ENCODE measurements at places on chromosomes 1 and 21.

DNA sequence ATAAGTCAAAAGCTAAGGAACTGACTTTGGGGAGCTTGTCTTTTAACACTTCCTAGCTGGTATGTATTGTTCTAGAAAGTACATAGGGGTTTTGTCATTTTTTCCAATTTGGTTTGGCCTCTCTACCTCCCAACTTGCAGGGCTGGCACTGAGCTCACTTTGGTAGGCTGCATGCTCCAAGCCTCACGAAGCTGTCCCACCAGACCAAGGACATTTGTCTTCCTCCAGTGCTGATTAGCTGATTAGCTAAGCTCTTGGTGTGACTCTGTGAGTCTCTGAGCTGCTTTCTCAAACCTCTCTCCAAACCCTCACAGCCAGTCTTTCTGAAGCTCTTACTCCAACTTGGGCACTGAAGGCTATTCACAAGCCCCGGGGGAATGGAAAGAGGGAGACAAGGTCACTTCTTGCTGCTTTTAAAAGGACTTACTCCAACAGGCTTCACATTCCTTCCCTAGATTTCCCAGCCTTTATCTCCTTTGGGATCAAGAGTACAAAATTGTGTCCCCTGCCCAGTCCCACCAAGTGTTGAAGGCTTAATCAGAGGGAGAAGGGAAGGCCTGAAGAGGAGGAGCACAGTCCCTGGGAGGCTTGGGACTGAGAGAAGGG is 893 bp upstream of the CFAP45 start:
- no peak for DNase-seq

DNA sequence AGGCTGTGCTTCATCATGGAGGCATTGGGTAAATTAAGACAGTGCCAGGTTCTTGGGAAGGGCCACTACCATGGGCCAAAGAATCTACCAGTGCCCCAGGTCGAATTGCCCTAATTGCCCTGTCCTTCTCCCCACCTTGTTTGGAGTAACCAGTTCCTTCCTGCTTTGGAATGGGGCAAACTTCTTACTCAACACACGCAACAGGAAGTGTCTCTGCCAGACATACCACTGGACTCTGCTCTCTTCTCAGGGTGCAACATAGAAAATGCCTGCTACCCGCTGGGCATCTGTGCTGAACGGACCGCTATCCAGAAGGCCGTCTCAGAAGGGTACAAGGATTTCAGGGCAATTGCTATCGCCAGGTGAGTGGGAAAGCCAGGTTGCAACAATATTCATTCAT is 15.8 kb downstream of the CDA start:
- no peak for DNase-seq

- no peak for DNase-seq
These were observed 39.3 kb downstream of the FASLG start for GRCh38 chr1:172698224-172698623.

DNA sequence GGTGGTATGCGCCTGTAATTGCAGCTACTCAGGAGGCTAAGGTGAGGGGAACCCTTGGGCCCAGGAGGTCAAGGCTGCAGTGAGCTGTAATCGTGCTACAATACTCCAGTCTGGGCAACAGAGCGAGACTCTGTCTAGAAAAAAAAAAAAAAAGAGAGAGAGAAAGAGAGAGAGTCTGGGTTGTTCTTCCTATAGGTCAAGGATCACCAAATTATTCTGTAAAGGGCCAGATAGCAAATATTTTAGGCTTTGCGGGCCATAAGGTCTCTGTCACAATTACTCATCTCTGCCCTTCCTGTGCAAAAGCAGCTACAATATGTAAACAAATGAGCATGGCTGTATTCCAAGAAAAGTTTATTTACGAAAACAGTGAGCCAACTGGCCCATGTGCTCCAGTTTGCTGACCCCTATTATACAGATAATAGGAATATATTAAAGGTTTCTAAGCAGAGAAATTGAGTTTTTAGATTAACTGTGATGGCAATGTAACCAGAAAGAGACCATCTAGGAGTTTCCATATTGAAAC is 2.1 kb downstream of the SASS6 start:
- DNase-seq: no peak

GRCh38 chr1:64540265-64540791 is 70.4 kb downstream of the CACHD1 start:
- peak; percentile 58 for DNase-seq

GRCh38 chr1:66265796-66266195 is 268.2 kb upstream of the SGIP1 start:
- DNase-seq: no peak

DNA sequence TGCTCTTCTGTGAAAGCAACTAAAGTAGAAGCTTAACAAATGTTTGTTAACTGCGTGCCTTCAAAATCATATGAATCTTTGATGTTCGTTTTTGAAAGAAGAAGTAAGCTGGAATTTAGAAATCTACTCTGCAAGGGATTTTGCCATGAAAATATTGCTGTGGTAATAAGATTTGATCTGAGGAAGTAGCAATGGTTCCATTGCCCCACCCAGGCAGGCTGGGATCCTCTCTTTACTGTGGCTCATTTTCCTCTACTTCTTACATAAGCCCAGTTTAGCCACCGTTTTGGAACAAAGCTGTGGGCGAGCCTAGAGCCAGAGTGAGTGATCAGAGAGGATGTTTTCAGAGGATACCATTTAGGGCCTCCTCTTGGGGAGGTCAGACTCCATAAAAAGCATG is 20.3 kb upstream of the PTGFRN start:
- no peak for DNase-seq

- no peak for DNase-seq
These were observed 103.2 kb upstream of the APP start for GRCh38 chr21:26273686-26274313.

GRCh38 chr1:5427026-5427613 is 565.1 kb downstream of the NPHP4 start:
- DNase-seq: no peak

GRCh38 chr1:235407419-235407818 is 40.2 kb downstream of the TBCE start:
- peak; percentile 35 for DNase-seq

- DNase-seq: no peak
These were observed 14.6 kb upstream of the PKP1 start for GRCh38 chr1:201268604-201269151.

GRCh38 chr1:202250982-202251381 is 57.4 kb downstream of the LGR6 start:
- no peak for DNase-seq

DNA sequence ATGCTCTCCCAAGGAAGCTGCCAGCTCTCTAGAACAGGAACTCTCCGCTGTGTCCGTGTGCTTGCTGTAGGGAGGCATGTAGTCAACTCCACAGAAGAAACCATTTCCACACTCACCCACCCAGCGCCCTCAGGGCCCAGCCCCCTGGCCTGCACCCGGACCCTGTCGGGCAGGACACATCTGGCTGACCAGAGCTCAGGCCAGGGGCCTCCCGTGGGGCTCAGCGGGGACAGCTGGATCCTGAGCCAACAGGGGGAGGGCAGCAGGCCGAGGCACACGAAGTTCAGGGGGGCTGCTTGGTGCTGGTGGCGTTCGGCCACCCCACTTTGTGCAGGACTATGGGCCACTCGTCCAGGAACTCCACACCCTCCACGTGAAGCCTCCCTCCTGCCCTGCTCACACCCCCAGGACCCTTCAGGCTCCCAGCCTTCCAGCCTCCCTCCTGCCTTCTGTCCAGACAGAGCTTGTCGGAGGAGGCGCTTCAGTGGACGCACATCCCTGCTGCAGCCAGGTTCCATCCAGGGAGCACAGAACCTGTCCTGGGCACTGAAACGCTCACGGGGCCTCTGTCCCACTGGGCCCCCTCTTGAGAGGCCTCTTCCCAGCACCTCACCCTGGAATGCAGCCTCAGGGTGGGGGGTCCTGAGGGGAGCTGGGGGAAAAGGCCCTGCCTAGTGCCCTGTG is 15.0 kb upstream of the FAAP20 start:
- DNase-seq: no peak

- no peak for DNase-seq
These were observed 39.9 kb downstream of the ENAH start for GRCh38 chr1:225613006-225613405.

DNA sequence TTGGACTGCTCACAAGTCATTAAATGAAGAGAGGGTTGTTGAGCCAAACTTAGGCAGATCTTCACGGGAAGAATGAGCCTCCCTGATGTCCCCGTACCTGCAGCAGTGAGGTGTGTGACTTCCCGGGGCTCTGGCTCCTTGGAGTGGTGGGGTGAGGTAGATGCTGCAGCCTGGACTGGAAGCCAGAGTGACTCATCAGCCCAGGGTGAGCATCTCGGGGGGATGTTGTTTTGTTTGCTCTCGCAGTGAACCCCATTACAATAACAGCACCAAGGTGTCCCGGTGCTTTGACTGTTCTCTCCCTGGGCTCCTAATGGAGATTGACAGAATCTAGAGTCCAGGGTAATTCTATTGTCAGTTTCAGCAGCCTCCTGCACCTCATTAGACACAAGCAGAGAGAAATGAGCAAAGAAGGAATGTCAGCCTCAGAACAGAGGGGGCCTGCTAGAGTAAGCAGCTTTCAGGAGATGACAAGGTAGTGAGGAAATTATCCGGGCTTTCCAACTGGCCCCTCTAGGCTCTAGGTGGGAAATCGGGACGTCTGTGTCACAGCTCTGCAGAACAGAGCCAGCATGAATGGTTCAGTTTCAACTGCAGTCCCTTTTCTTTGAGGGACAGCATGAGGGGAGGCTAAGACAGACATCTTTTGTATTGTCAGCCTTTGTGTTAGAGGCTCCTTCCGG is 36.0 kb upstream of the LRRN2 start:
- DNase-seq: no peak

DNA sequence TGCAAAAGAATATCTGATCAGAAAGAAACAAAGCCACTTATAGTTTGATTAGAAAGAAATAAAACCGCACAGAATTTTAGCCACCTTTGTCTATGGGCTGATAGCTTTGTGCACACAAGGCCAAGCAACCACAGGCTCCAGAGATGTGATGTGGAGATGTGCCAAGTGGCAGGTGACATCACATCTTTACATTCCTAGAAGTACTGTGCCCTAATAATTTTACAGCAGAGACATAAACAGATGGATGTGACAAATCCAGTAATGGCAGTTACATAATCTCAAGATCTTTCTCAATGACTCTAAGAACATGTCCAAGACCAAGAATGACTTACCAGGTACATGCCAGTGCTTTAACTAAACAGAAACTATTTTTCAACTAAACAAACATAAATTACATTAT is 159.5 kb downstream of the LTN1 start:
- DNase-seq: no peak

- no peak for DNase-seq
These were observed 198.5 kb downstream of the PLA2G4A start for GRCh38 chr1:187027253-187027652.

- DNase-seq: no peak
These were observed 33.2 kb upstream of the CXADR start for GRCh38 chr21:17479606-17480005.

GRCh38 chr1:44236490-44237272 is 23.4 kb downstream of the DMAP1 start:
- no peak for DNase-seq

GRCh38 chr1:22582661-22583635 is 19.7 kb downstream of the EPHA8 start:
- DNase-seq: no peak

DNA sequence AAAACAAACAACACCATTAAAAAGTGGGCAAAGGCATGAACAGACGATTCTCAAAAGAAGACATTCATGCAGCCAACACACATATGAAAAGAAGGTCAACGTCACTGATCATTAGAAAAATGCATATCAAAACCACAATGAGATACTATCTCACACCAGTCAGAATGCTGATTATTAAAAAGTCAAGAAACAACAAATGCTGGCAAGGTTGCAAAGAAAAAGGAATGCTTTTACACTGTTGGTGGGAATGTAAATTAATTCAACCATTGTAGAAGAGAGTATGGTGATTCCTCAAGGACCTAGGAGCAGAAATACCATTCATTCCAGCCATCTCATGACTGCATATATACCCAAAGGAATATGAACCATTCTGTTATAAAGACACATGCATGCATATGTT is 419.6 kb downstream of the NEGR1 start:
- DNase-seq: no peak

DNA sequence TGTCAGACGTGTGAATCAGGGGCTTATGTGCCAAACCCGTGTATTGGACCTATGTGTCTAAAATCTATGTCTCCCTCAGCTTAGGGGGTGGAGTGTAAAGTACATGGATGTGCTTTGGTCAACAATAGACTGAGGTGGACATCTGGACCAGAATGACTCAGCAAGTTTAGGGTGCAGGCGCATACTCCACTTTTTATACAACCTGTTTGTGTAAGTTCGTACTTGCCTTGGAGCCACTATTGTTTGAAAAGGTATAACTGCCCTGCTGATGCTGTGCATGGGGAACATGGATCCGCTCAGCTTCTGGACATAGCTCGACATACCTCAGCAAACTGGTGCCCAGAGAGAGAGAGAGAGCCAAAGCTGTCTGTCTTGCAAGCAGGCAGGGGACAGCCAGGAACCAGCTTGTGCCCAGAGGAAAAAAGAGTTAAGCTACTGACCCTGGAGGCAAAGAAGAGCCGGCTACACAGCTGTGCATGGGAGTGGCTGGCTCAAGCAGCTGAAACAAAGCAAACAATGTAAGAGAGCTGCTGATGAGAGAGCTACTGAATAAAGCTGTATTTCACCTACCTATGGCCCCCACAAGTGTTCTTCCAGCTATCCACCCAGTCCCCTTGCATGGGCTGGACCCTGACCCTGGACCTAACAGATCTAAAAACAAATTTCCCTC is 41.2 kb downstream of the GJA5 start:
- no peak for DNase-seq

DNA sequence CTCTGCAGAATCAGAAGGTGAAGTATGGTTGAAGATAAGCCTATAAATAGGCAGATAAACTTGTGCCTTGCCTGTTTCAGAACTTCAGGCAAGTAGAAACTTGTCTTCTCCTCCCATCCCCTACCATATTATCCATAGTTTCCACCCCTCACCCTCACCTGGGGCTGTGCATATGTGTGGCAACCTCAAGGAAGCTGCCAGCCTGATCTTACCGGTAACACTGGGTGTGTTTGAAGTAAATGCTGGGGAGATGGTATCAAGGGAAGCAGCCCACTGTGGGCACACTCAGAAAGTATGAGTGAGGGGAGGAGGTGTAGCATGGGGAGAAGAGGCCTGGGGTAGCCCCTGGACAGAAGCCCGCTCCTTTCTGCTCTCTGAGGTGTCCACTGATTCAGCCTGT is 14.5 kb downstream of the VANGL2 start:
- no peak for DNase-seq

GRCh38 chr1:229842302-229843255 is 216.5 kb downstream of the URB2 start:
- DNase-seq: no peak

GRCh38 chr1:3333903-3334302 is 120.6 kb upstream of the ARHGEF16 start:
- no peak for DNase-seq

DNA sequence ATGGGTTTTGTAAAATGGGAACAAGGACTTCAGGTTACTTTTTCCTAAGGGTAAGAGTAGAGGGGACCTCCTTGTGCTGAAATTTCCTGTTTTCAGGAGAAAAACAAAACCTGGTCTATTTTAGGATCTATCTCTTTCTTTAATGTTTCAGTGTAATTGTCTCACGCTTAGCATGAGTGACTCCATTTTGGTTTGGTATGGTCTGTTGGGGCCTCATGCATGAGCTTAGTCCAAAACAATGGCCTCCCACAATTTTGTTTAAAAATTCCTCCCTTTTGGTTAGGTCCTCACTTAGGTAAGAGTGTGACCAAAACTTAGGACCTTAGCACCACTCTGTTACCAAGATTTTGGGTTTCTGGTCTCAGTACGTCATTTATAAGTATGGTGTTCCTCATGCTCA is 67.2 kb upstream of the TEKT2 start:
- no peak for DNase-seq
